ENCODE measurements at places on chromosomes 3 and 15. TPM values are rescaled to one million over a fixed set of nuclear protein-coding genes. Genes with fewer than 3 reads are reported as not detected.

DNA sequence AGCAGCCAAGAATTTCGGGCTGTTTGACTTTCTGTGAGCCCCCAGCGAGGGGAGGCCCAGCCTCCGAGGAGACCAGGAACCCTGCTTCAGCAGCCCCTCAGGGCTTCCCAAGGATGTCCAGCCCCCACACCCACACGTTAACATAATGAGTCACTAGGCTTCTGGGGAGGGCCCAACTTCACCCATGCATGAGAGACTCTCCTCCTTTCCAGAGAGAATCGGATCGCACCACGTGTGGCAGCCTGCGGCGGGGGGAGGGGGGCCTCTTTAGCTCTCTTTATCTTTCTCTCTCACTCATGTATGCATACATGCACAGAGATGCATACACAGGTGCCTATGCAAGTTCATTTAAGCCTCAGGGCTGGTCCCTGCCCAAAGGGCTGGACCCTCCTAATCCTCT lies 3.1 kb upstream of the AP2M1 start:
- no peak for DNase-seq
- peaks cover 12% of the 10 kb centered on the region for H3K4me1 ChIP-seq
- H3K27me3 ChIP-seq: no peaks in the 10 kb centered on the region
- no peak overlapping the region for H3K4me3 ChIP-seq

SMCO1 gene
- not detected for total RNA-seq

C3orf20 gene
- total RNA-seq: 0.18 TPM

DNA sequence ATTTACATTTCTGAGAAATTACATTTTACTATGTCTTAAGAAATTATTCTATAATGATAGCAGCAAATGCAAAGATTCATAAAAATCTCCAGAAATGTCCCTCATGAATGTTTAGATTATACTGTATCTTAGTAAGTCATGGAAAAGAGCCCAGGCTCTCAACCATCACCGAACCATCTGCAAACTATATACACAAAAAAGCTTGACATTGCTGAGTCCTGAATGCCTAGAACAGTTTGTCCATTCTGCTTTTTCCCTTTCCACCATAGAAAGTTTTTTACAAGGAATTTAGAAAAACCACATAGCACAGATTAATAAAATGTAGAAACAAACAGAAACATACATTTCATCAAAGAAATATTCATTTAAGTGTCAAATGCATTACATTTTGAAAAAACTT lies 83.6 kb downstream of the MYO9A start:
- no peak overlapping the region for H3K27ac ChIP-seq
- H3K4me1 ChIP-seq: no peaks in the 10 kb centered on the region
- DNase-seq: no peak
- H3K36me3 ChIP-seq: no peaks in the 10 kb centered on the region
- H3K27me3 ChIP-seq: no peaks in the 10 kb centered on the region

- no peak overlapping the region for H3K4me3 ChIP-seq
- no peaks in the 10 kb centered on the region for H3K27me3 ChIP-seq
- H3K4me1 ChIP-seq: no peaks in the 10 kb centered on the region
- no peaks in the 10 kb centered on the region for H3K36me3 ChIP-seq
- no peak overlapping the region for H3K27ac ChIP-seq
- no peak for DNase-seq
Measured at GRCh38 chr3:170709046-170709445, 123.2 kb upstream of the SLC7A14 start.

GRCh38 chr3:117291476-117291875 lies 581.9 kb downstream of the TUSC7 start:
- no peaks in the 10 kb centered on the region for H3K36me3 ChIP-seq
- H3K27me3 ChIP-seq: no peaks in the 10 kb centered on the region
- no peak overlapping the region for H3K4me3 ChIP-seq
- no peak overlapping the region for H3K27ac ChIP-seq
- no peak for DNase-seq

- no peaks in the 10 kb centered on the region for H3K36me3 ChIP-seq
- peaks cover 3% of the 10 kb centered on the region for H3K27me3 ChIP-seq
- H3K4me1 ChIP-seq: no peaks in the 10 kb centered on the region
- DNase-seq: no peak
Measured at GRCh38 chr15:73026511-73027054, 25.7 kb upstream of the NEO1 start.

WDR93 gene
- total RNA-seq: not detected

- no peaks in the 10 kb centered on the region for H3K27me3 ChIP-seq
- no peak overlapping the region for H3K27ac ChIP-seq
- no peaks in the 10 kb centered on the region for H3K36me3 ChIP-seq
Measured at GRCh38 chr3:148147903-148148302, 549.8 kb upstream of the AGTR1 start.

DNA sequence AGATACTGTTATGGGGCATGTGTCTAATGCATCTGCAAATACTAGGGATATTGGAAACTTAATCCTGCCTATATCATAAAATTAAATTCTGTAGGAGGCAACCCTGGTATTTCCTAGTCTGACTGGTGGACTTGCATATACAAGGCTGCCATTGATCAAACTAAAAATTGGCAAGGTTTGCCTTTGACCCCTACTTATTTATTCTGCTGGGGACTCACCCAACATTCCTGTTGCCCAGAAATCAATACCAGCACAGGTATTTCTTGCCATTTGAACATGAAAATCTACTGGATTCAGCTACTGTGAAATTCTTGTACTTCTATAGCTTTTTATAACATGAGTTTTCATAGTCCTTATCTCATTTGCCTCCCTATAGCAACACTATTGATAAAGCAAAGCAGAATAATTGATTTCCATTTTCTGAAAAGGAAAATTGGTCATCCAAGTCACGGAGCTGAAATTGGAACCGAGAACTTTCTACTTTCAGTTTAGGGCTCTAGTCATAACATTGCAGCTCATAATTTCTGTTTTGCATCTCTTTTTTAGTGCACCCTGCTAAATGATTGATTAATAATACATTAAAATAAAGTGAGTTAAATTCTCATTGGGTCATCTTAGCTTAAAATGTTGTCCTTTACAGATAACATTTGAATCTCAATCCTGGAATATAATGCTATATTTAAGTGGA lies 365.2 kb downstream of the MFSD1 start:
- DNase-seq: no peak
- H3K27me3 ChIP-seq: no peaks in the 10 kb centered on the region
- H3K4me1 ChIP-seq: no peaks in the 10 kb centered on the region
- no peaks in the 10 kb centered on the region for H3K36me3 ChIP-seq

GRCh38 chr15:75153565-75154276 lies 48.0 kb upstream of the C15orf39 start:
- no peaks in the 10 kb centered on the region for H3K4me1 ChIP-seq
- no peaks in the 10 kb centered on the region for H3K27me3 ChIP-seq
- H3K27ac ChIP-seq: no peak overlapping the region
- H3K36me3 ChIP-seq: no peaks in the 10 kb centered on the region
- no peak overlapping the region for H3K4me3 ChIP-seq

DNA sequence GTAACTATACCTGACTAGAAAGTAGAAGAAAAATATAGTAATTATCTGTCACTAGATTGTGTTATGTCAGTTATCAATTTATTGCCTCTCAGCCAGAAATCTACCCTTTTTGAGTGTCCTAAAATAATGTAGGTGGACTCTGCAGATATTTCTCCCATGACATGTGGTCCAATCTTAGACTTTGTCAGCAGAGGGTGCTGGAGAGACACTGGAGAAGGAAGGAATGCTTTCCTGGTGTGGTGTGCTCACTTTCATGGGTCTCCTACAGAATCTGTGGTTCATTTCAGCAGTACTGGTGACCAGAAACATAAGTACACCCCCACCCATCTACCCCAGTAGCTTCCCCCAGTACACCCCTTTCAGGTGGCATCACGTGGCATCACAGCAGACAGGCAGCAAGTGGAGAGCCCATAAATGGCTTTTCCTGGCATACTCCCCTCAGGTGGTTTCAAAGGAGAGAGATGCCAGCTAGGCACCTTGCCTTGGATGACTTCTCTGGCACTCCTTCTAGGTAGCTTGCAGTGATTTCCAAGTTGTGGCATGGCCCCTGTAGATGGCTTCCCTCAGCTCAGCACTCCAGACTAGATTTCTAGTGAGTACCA lies 114.7 kb downstream of the GADL1 start:
- H3K4me1 ChIP-seq: no peaks in the 10 kb centered on the region
- no peak overlapping the region for H3K27ac ChIP-seq
- H3K36me3 ChIP-seq: no peaks in the 10 kb centered on the region

Measured in CD8-positive, alpha-beta memory T cell (primary cell).